Stimulated activated CD4-positive, alpha-beta T cell treated with anti-CD3 and anti-CD28 coated beads, TNF-alpha, amount 100 ng/mL, for 1 hour (primary cell): ENCODE measurements at places on chromosomes 3 and 15.

GRCh38 chr15:66698318-66698961, 3.6 kb upstream of the SMAD6 start:
- DNase-seq: no peak

GRCh38 chr3:146162561-146162960, 1.6 kb upstream of the PLOD2 start:
- DNase-seq: no peak

- DNase-seq: no peak
Observed at GRCh38 chr15:101020945-101021344, 101.8 kb downstream of the LRRK1 start.

- no peak for DNase-seq
Observed at GRCh38 chr15:34609102-34610057, 25.9 kb upstream of the GOLGA8B start.

DNA sequence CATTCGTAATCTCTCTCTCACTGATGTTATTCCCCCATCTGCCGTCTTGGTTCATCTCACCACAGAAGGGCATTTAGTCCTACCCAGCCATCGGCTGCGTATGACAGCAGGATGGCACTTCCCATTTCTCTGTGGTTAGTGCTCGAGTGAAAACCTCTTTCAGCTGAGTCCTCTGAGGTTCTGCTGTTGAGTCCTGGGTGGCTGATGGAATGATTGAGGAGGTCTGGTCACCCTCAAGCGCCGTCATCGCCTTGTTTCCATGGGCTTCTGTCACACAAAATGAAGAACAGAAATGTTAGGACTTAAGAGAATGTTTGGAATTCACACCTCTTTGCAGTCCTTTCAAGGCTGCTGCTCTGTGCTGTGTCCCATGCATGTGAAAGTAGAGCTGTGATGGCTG, 9.4 kb upstream of the SACM1L start:
- DNase-seq: no peak
